ENCODE measurements at places on chromosomes 13 and 19.

DNA sequence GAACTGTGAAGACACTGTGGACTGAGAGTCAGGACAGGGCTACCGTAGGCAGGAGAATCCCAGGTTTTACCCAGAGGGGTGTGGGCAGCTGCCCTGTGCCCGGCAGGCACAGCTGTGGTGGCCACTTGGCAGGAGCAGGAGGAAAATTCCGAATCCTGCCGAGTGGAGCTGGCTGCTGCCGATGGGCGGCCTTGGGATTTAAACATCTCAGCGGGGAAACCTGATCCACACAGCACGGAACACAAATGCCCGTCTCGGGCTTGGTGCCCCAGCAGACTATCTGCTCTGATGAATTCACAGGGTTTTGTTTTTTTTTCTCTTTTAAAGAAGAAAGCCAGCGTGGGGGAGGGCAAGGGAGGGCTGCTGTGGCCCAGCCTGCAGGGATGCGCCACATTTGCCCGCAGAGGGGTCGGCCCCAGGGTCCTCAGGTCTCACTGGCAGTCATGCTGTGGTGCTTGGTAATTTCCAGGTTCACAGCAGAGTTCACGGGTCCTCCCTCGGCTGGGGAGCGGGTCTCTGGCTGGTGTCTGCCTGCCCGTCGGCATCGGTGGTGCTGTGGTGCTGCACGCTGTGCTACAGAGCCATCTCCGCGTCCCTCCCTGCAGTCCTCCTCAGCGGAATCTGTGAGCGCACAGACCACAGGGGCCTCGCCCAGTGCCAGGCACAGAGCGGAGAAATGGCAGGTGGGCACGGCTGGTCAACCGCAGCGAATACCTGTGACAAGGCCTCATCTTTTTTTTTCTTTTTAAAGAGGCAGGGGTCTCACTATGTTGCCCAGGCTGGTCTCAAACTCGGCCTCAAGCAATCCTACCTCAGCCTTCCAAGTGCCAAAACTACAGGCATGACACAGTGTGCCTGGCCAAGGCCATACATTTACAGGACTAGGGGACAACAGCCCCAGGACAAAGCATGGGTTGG is 28.1 kb downstream of the MPND start:
- no peak for DNase-seq

DNA sequence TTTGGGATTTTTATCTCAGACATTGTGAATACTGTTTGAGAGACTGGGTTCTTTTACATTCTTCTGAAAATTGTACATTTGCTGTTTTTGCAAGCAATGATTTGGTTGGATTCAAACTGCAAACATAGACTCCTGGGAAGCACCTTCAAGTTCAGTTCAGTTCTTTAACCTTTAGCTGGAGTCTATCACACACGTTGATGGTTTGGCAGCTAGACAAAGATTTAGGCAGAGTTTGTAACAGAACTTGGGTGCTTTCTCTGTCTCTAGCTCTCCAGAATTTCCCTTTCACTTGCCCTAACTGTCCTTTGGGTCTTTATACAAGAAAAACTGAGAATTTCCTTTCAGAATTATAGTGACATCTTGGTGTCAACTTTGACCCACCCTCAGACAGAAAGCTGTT is 556.6 kb downstream of the DIAPH3 start:
- DNase-seq, result no peak

DNA sequence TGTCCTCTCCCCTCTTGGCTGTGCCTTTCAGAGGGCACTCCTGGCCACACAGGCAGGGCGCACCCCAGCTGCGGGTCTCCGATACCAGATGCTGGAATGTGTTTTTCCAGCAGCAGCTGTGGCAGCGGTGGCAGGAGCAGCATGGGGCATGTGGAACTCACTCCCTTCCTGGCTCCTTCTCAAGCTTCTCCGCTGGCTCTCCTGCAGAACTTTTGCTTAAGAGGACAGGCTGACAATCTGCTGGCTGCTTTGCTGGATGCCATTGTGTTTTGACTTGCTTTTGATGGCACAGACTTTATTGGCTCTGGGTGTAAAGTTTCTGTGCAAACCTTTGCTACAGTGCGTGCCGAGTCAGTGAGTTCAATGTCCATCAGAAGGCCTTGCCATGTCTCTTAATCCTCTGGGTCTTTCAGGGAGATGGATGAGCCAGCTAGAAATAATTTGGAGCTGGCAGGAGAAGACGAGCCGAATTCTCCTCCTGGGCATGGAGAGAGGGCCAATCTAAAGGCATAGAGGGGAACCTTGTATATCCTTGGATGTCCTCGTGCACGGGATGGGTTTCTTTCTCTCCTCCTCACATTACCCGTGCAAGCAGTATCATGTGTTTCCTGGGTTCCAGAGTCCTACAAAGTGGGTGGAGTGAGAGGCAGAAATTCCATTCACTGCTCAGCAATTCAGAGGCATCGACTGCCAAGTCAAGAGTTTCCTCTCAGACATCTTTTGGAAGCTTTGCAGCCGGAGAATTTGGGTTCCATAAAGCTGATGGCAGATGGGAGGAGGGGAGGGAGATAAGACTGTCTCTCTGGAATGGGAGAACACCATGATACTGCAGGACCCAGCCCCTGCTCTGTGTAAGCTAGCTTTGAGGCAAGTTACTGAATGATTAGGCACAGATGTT is 231.2 kb downstream of the FGF9 start:
- no peak for DNase-seq

DNA sequence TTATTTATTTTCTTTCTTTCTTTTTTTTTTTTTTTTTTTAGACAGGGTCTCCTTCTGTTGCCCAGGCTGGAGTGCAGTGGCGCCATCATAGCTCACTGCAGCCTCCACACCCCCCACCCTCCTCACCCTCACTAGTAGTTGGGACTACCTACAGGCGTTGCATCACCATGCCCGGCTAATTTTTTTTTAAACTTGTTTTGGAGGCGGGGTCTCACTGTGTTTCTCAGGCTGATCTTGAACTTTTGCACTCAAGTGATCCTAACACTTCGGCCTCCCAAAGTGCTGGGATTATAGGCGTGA is 33.6 kb downstream of the GJA3 start:
- no peak for DNase-seq

DNA sequence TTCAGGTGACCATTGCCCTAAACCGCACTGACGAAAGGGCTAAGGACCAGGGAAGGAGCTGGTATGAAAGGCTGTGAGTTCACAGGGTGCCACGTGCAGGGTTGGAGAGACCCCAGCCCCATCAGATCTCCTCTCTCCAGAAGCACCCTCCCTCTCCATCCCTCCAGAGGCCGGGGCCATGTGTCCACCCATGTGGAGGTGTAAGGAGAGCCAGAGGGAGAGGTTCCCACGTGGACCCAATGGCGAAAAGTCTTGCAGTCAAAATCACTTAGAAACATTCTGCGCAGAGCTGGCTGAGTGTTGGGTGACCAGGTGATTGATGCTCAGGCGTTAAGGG is 168.3 kb downstream of the COL4A1 start:
- no peak for DNase-seq

- DNase-seq, result no peak
Measured at GRCh38 chr19:12773571-12773970, 1.8 kb downstream of the HOOK2 start.

GRCh38 chr13:68982961-68983619 is 1124.5 kb upstream of the ATXN8OS start:
- DNase-seq, result no peak

- no peak for DNase-seq
Measured at GRCh38 chr13:78659450-78659730, 435 bp upstream of the OBI1 start.

- no peak for DNase-seq
Measured at GRCh38 chr13:30523211-30523610, 57.5 kb upstream of the HMGB1 start.

DNA sequence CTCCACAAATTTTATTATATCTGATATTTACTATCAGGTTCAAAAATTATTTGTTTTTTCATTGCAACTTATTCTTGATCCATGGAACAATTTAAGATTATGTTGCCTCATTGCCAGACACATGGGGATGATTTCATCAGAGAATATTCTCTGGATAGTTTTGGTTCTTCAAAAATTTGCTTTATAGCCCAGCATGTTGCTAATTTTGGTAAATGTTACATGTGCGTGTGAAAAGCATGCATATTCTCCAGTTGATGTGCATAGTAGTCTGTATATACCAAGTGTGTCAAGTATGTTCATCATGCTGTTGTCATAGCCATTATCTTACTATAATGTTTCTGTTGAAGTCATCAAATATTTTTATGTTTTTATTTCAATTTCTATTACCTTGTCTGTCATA is 122.3 kb downstream of the RFC3 start:
- no peak for DNase-seq

- peak; percentile 69 for DNase-seq
Measured at GRCh38 chr13:30744056-30744680, 8.8 kb downstream of the ALOX5AP start.

- no peak for DNase-seq
Measured at GRCh38 chr13:108963846-108964600, 334.6 kb downstream of the MYO16 start.

- no peak for DNase-seq
Measured at GRCh38 chr19:6242677-6243076, 37.1 kb downstream of the MLLT1 start.

DNA sequence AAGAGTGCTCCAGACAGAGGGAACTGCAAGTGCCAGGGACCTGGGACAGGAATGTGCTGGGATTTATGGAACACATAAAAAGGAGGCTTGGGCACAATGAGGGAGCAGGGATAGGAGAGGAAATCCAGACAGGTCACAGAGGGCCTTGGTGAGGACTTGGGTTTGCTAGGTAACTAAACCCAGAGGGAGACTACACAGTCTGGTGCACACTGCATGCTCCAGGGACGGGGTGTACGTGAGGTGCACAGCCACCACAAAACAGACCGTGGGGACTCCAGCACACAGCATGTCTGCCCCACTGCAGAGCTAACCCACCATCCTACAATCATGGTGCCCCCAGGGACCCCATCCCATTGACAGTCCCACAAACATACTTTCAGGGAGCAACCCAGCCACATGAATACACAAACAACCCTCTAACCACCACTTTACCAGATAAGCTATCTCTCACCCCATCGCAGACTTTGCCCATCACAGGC is 5.5 kb upstream of the ZFP36 start:
- DNase-seq, result no peak

GRCh38 chr19:52981329-52981728 is 18.6 kb upstream of the ZNF816 start:
- DNase-seq, result no peak

DNA sequence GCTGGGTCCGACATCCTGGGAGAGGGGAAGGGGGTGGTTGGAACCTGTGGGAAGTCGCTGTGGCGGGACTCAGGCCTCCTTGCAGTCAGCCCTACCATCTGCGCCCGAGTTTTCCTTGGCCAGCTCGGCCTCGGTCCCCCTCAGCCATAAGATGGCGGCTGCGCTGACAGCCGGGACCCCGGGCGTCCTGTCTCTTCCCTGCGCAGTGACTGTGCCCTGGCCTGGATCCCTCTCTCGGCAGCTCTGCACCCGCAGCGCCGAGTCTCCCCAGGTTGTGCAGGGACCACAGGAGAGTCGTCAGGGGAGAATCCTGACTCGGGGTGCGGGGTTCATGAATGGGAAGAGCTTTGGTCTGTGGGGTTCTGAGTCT is 345 bp downstream of the ZNF257 start:
- DNase-seq, result no peak

GRCh38 chr19:14889994-14890642 is 4.2 kb upstream of the OR7A17 start:
- no peak for DNase-seq

DNA sequence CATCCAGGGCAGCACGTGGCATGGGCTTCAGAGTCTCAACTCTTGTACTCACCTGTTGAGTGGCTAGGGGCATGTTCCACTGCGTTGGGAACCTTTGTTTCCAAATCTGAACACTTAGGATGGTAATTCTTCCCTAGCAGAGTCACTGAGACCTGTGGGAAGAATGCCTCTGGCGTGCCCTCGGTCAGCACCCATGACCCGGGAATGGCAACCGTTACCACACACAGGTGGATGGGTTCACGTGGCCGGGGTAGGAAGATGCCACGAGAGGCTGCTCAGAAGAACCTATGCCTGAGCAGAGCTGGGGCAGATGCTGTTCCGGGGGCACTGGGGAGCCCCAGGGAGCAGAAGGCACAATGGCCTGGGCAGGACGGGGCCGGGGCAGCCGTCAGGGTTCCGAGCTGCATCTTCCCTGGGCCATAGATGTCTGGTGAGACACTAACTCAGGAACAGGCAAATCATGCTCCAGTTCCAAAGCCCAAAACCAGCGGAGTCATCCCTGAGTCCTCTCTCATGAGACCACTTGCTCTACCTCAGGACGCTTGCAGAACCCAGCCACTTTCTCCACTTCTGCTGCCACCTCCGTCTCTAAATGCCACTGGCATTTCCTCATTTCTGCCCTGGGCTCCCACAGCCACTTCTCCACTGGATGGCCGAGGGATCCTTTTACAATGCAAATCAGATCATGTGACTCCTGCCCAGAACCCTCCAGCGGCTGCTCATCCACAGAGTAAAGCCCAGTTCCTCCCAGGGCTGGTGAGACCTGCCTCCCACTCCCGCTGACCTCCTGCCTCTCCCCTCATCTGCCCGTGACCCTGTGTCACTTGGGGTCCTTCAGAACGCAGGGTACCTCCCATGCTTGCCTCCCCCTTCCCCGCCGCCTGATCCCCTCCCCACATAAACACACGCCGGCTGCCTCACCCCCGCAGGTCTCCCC is 36.7 kb downstream of the FAM124A start:
- no peak for DNase-seq

DNA sequence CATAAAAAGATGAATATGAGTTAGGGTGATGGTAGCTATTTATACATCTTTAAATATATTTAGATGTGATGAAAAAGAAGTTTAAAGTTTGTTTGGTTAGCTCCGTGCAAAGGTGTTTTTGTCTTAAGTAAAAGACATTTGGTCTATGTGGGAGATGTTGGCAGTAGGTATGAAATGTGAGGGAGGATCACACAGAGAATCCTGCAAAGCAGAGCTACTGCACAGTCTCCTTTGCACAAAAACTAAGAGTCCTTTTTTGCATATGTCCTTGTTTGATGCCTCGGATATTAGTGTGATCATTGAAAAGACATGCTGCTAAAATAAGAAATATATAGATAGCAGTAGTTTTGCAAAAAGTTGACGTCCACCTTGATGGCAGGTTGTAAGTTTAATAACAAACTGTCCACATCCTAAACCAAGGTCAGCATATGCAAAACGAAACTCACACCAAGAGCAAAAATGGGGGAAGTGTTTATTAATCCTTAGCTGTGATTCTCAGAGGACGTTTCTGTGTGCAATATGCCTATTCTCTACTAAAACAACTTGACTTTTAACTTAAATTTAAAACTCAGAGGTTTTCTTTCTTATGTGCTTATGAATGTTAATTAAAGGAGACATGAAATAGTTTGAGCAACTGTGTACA is 870.1 kb downstream of the PCDH9 start:
- no peak for DNase-seq

- DNase-seq, result no peak
Measured at GRCh38 chr13:36887758-36888521, 32.1 kb downstream of the SMAD9 start.

- DNase-seq, result no peak
Measured at GRCh38 chr13:32932376-32932775, 83.8 kb upstream of the KL start.

Data from Daoy (cell line).